Activated naive CD4-positive, alpha-beta T cell treated with anti-CD3 and anti-CD28 coated beads, Interleukin-2, amount 50 U/mL, for 72 hours (primary cell): ENCODE measurements at places on chromosomes 12 and 14.

DNA sequence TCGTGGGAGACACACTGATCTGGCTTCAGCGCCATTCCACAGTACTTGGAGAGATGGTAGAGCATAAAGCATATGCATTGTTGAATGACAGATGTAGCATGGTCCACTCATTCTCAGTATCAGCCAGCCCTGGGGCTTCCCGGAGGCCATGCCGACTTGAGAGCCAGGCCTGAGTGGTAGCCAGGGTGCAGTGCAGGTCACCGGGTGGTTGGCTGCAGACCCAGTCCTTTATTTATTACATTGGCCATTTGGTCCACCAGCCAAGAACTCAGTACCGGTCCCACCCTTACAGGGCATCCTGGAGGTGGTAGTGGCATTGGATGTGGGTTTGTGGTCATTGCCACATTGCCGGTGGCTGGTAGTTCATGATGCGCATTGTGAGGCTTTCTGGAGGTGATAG is 121.6 kb upstream of the RTL1 start:
- DNase-seq, result peak; percentile 18

GRCh38 chr12:96237465-96238077 is 43.4 kb downstream of the ELK3 start:
- DNase-seq, result peak; percentile 76

DNA sequence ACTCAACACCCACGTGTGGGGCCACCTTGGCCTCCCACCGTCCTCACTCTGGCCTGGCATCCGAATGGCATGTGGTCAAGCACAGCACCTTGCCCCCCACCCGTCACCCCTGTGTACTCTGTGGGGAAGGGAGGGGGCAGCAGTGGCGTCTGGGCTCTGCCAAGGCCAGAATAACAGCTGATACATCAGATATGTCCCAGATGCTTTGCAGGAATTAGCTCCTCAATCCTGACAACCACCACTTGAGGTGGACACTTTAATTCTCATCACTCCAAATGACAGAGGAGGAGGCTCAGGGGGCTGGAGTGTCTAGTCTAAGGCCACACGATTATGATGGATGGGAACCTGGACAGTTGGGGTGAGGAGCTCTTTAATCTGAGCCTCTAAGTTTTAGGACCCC is 1.7 kb upstream of the KRT80 start:
- no peak for DNase-seq

- DNase-seq, result no peak
These were observed 42.0 kb downstream of the KITLG start for GRCh38 chr12:88538250-88538649.

- DNase-seq, result no peak
These were observed 6.8 kb upstream of the RASAL1 start for GRCh38 chr12:113142173-113142885.
